ENCODE measurements at places on chromosomes 11 and 22.

DNA sequence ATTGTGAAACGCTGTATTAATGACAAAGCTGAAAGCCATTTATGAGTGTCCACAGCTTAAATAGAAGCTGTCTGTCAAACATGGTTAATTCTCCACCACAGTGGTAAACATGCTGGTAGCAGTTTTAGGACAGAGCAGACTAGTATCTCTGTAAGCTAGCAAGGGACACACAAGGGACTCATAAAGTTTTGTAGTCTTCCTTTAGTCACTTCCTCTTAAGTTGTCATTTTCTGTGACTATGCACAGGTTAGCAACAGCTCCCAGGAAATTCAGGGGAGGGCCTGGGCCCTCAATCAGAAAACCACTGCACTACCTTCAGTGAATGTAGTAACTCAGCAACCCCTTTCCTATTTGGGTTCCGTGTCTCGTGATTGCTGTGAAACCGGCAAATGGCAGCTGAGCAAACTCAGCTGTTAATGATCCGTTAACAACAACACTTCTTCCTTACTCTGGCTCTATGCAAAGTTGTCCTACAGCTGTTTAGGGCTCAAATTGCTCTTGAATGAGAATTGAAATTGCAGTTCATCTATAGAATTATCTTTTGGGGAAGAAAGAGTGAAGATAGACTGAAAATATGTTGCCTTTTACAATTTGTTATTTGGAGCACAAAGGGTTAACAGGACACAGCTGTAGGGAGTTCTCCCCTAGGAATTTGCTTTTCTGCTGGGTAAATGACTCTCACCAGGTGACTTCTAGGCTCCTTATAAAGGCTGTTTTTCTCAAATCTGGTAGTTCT lies at the start of gene MMP26:
TSS of gene MMP26 (plus strand) at position 731 of the 736 bp plus-strand sequence.
- DNase-seq = no peak

DNA sequence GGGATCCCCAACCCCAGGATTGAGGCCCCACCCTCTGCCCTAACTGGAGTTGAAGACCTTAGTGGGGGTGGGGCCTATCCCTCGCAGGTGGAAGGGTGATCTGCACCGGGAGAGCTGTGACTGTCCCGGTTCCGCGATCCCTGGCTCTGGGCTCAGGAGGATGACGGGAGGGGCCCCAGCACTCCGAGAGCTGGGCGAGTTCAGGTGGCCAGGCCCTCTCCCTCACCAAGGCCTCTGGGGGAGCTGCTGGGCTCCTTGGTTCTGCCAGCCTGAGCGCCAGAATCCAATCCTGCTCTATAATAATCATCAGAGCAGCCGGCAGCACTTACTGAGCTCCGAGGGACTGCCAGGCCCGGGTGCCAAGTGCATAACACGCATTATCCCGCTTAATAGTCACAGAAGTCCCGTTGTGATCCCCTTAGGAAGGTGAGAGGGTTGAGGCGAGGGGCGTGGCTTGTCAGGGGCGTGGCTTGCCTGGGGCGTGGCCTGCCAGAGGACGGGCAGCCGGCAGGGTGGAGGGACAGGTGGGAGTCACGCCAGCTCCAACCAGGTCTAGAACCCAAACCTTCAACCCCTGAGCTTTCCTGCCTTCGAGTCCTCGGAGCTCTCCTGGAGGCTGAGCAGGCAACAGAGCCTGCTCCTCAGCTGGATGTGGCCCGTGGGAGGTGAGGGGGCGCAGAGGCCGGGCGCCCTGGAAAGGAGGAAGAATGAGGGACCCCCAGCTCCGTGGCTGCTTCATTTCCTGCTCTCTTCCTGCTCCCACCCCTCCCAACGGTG lies 7.3 kb upstream of the SYT7 start:
- peak; percentile 58 for DNase-seq

DNA sequence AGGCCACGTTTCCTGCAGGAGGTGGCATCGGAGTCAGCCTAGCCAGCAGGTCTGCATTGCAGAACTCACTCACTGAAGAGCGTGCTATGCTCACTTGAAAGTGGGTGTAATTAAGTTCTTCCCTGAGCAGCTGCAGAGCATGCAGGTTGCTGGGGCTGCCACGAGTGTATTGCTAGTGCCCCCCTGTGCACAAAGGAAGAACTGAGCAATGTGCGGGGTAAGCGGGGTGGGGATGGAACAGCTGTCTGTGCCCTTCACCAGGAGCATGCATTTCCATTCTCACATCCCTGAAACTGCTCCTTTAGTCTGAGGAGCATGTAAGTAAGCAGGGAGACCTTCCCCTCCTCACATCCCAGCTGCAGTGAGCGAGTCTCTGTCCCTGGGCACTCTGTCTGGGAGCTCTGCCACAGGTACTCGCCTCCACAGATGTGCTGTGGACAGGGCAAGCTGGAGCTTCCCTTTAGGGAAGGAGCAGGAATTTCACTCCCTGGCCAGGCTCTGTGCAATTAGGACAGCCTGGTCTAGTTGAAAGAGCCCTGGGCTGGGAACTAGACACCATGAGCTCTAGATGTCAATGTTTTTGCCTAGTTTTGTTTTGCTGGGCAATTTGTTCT lies 1031.8 kb downstream of the NTM start:
- DNase-seq = no peak

- DNase-seq = no peak
Observed at GRCh38 chr11:120186456-120186773, 24.4 kb upstream of the OAF start.

DNA sequence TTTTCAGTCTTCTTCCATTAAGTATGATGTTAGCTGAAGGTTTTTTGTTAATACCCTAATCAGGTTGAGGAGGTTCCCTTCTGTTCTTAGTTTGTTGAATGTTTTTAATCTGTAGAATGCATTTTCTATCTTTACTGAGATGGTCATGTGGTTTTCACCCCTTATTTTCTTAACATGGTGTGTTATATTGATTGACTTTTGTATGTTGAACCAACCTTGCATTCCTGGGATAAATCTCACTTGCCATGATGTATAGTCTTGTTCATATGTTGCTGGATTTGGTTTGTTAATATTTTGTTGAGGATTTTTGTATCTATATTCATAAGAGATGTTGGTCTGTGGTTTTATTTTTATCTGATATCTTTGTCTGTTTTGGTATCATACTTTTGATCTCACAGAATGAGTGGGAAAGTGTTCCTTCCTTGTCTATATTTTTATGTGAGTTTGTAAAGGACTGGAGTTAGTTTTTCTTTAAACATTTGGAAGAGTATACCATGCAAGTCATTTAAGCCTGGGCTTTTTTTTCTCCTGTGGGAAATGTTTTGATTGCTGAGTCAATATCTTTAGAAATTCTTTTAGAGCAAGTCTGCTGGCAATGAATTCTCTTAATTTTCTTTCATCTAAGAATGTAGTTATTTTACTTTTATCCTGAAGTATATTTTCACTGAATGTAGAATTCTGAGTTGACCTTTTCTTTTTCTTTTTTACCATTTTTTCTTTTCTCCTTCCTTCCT lies 5.5 kb upstream of the P4HA3 start:
- no peak for DNase-seq

- no peak for DNase-seq
Observed at GRCh38 chr22:28250036-28250695, 331.1 kb upstream of the PITPNB start.

DNA sequence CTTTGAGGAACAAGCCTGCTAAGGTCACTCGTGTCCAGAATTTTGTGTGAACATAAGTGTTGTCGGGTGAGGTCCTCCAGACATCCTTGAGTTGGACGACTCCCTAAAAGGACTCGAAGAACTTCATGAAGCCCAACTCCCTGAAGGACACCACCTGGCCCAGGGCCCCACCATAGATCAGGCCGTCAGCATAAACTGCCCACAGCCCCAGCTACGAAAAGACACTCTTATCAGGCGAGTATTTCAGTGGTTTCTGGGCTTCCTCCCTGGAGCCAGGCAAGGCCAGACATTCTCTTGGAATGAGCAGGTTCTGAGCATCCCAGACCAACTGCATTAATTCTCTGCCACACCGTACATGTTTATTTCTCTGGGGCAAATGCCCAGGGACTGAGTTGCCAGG lies 170.1 kb downstream of the IGLL1 start:
- DNase-seq = no peak

- no peak for DNase-seq
Observed at GRCh38 chr11:16418428-16419097, 62.2 kb upstream of the SOX6 start.

DNA sequence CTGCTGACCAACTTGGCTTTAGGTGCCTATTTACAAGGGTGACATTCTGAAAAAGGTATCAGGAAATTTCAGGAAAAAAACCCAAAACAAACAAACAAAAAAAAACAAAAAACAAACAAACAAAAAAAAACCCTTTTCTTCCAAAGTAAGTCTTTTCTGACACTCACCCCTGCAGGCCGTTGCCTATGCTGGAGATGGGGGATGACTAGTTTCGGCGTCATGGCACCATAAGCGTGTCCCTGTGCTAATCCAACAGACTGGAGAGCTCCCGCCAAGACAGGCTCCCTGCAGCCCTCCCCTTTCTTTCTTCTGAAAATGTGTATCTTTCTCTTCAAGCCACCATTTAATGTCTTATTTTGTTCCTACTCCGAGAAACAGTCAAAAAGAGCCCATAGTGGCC lies 13.7 kb downstream of the VSIG10L2 start:
- DNase-seq = no peak

Measured in activated CD4-positive, alpha-beta T cell treated with anti-CD3 and anti-CD28 coated beads for 24 hours (primary cell).